Left ventricle myocardium superior (tissue), 1 donor: ENCODE measurements at places on chromosomes 3 and 15. TPM values are rescaled to one million over a fixed set of nuclear protein-coding genes. Genes with fewer than 3 reads are reported as not detected.

GRCh38 chr3:64427671-64428070, 202.4 kb upstream of the PRICKLE2 start:
- no peak for DNase-seq

DNA sequence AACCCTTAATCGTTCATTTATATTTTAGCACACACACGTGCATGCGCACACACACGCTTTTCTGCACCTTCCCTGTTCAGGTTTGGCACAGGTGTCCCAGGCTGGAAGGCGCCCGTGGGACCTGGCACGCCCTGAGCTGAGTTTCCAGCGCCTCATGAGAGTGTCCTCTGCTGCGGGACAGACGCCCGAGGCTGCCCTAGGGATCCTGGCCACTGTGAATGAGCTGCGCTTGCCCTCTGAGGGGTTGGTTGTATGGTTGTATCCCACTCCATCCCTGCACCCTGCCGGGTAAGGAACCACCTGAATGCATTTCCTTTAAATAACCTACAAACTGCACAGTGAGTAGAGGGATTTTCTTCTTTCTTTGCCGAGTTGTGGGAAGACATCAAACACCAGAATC, 12.2 kb upstream of the MEX3B start:
- peak; percentile 30 for DNase-seq

GRCh38 chr15:41918506-41919126, 24.8 kb upstream of the SPTBN5 start:
- DNase-seq, result no peak

GRCh38 chr3:45241206-45241605, 15.1 kb upstream of the TMEM158 start:
- DNase-seq, result no peak

DNA sequence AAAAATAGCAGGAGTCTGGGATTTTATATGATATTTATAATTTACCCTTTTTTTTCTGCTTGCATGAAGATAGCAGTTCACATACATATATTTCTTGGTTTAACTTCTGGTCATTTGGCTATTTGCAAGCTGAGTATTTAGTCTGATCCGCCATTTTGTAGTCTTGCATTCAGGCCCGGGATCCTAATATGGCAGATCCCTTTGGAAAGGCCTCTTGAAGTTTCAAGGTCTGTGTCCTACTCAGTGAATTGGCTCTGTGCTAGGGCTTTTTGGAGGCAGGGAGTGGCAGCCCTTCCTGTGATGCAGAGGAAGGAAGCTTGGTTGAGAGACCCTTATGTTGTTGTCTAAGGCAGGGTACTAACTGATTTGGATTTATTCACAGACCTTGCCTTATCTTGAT, 2.9 kb downstream of the SNRPN start:
- DNase-seq, result no peak

GRCh38 chr15:81161851-81162250, 27.8 kb downstream of the CFAP161 start:
- DNase-seq, result no peak

GRCh38 chr3:53516339-53516738, 21.9 kb downstream of the CACNA1D start:
- no peak for DNase-seq

GRCh38 chr3:98018301-98018700, 16.8 kb downstream of the GABRR3 start:
- no peak for DNase-seq

The CDHR4 gene
- not detected for total RNA-seq

The COL8A1 gene
- total RNA-seq, result 12.0 TPM

GRCh38 chr3:49732597-49732996, 8.8 kb upstream of the GMPPB start:
- no peak for DNase-seq

The PLA2G4D gene
- not detected for total RNA-seq

The IL12A gene
- total RNA-seq, result 0.32 TPM

The SLC9A9 gene
- 5.6 TPM for total RNA-seq

The ZNF197 gene
- total RNA-seq, result 12.7 TPM

The EPHB1 gene
- total RNA-seq, result 1.8 TPM

DNA sequence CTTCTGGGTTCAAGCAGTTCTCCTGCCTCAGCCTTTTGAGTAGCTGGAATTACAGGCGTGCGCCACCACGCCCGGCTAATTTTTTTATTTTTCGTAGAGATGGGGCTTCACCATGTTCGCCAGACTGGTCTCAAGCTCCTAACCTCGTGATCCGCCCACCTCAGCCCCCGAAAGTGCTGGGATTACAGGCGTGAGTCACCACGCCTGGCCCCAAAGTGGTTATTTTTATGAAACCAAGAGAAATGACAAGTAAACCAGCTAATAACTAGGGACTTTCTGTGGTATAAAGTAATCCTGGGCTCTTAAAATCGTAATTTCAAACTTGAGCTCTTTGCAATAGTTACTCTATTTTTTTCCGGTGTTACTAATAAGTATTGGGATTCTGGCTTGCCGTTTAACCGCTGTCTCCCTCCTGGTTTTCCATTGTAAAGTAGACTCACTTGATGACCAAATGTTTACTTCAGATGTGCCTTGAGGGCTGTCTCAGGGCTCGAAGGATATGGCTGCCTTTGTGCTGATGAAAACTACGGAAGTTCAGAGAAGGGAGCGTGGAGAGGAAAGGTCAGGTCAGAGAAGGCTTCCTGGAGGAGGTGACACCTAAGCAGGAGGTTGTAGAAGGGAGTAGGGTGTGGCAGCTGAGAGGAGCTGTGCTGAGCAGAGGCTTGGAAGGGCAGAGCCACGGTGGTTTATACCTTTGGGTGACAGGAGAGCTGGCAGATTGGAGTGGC, 4.2 kb downstream of the ZSCAN2 start:
- DNase-seq, result no peak

The ZIC4 gene
- not detected for total RNA-seq

DNA sequence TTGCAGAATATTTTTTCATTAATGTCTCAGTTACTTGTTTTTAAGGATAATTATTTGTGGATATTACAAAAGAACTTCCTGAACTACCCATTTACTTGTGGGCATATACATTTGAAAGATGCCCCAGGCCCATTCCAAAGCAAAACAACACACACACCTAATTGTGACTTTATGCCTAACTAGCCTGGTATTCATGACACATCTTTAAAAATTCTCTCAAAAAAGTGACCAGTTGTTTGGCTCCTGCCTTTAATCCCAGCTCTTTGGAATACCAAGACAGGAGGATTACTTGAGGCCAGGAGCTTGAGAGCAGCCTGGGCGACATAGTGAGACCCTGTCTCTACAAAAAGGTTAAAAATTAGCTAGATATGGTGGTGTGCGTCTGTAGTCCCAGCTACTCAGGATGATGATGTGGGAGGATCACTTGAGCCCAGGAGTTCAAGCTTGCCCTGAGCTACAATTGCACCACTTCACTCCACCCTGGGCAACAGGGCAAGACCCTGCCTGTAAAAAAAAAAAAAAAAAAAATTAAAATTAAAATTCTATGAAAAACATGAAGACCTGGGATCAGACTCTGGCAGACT, 51.7 kb upstream of the SLC4A7 start:
- no peak for DNase-seq

DNA sequence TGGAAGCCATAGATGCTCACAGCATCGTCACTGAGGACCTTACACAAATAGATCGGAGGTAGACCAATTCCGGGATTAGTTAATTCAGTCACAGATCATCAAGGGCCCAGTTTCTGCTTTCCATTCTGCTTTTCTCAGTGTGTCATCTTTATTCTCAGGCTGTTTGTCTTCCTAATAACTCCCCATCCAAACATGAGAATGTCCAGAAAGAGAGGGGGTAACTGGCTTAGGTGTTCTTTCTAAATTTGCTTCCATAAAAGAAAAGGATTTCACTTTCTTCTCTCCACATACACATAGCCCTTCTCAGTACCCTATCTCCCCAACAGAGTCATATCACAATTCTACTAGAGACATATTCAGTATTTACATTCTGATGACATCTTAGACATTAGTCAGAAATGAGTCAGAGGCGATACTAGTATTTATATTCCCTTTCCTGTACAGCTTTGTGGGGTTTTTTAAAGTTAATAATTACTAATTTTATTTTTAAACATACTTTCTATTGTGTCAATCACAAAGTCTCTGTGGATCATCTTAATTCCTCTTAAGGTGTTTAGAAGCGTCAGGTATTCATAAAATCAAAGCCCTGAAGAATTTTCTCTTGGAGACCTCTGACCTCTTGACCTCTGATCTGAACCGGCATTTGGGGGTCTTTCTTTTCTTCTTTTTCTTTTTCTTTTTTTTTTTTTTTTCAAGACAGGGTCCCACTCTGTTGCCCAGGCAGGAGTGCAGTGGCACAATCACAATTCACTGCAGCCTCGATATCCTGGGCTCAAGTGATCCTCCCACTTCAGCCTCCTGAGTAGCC, 24.3 kb upstream of the IL12A start:
- DNase-seq, result no peak

The CLDN11 gene
- 4.2 TPM for total RNA-seq

The SLC12A1 gene
- not detected for total RNA-seq

DNA sequence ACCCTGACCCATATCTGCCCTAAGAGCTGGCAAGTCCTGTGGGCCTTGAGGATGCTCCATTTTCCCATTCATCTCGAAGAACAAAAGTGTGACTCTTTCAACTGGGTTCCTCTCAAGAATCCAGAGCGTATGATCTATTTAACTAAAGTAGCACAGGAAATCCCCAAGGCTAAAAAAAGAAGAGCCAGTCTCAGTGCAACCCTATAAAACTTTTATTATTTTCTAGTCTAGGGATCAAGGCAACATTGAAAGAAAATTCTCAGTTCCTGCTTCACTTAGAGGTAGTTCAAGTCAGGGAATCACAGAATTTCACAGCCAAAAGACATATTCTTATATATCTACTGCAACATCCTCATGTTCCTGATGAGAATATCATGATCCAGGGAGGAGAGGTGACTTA, 51.6 kb upstream of the GRM7 start:
- no peak for DNase-seq

- DNase-seq, result no peak
Measured at GRCh38 chr15:31561156-31561555, 234.5 kb downstream of the KLF13 start.

DNA sequence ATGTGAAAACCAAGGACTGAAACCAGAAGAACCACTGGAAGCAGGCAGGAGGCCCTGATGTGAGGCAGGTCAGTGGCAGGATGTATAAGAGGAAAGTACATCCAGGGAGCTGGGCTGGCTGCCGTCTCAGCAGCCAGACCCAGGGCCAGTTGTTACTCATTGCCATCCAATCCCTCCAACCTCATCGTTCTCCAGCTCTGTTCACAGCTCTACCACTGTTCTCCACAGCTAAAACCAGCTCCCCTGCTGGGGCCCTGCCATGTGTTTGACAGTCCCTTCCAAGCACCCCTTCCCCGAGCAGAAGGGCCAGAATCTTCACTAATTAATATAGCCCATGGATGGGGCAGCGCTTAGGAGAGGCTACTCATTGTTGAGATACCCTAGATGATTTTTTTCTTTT, 206.6 kb downstream of the MECOM start:
- no peak for DNase-seq

- DNase-seq, result no peak
Measured at GRCh38 chr15:42494998-42495360, 455 bp upstream of the SNAP23 start.

The UACA gene
- 32.9 TPM for total RNA-seq

DNA sequence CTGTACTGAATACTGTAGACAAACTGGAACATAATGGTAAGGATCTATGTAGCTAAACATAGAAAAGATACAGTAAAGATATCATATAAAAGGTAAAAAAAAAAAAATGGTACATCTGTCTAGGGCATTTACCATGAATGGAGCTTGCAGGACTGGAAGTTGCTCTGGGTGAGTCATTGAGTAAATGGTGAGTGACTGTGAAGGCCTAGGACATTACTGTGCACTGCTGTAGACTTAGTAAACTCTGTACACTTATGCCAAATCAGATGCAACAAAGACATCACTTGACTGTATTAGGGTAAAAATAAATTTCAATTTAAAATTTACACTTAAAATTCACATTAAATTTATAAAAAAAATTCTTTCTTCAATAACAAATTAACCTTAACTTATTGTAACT, 281.3 kb upstream of the LMCD1 start:
- DNase-seq, result no peak

- DNase-seq, result peak; percentile 80
Measured at GRCh38 chr3:107956991-107957900, 133.6 kb downstream of the CD47 start.

GRCh38 chr15:50675535-50676144, 11.0 kb downstream of the TRPM7 start:
- DNase-seq, result no peak

DNA sequence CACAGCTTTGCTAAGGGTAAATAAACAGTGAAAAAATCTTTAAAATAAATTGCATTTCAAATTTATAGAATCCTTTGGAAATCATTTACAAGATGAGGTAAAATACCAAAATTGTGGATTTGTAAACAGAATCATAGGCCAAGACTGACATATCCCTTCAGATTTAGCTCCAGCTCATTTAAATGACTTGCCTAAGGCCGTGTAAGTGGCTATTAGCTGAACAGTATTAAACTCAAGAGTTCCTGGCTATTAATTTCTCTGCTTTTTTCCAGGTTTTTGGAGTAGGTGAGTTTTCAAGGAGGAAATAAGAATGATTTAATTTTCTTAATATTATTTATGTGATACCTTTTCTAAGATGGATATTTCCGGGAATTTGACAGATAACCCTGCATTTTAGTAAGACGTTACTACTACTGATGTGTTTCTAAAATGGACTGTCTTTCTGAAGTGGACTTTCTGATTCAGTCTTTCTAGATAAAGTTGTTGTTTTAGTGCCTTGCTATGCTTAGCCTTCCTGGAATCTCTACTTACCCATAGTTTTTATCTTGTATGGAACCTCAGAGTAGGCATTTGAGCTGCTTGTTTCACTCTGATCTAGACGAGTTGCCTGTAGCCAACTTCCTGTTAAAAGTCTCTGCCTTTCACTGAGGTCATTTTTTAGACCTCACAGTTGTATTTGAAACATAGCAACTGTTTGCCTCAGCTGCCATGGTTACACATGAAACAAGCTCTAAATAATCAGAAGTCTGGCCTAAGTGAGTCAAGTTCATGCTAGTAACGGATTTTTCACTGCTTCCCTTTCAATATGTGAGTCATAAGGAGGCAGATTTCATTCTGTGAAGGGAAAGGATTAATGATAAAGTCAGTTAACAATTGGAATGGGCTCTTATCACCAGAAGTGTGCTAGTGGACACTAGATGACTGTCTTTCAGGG, 127.0 kb downstream of the KLHL25 start:
- no peak for DNase-seq

DNA sequence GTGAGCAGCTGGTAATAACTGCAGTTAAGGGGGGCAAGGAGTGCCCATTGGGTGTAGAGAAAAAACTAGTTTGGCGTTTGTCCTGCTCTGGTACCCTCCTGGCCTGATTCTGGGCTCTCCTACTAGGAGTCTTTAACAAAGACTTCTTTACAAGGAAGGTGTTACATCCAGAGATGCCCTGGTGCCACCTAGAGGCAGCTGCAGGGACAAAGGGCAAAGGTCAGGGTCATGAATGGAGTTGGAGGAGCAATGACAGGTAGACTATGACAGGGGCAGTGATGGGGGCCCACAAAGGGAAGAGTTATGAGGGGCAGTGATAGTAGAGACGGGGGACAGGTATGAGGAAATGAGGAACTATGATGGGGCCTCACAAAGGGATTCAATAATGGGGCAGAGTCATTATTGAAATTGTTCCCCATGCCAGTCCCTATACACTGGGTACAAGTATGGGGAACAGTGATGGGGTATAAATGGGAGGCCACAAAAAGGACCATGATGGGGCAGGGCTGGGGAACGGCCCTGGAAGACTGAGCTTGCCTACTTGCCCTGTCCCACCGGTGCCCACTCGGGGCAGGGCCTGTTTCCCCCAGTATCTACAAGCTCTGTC, 7.9 kb downstream of the CCDC71 start:
- no peak for DNase-seq
